ENCODE measurements at places on chromosomes 2 and 18. TPM values are rescaled to one million over a fixed set of nuclear protein-coding genes. Genes with fewer than 3 reads are reported as not detected.

CYP27A1 gene
- 2.8 TPM for total RNA-seq

SRD5A2 gene
- not detected for total RNA-seq

FAM210A gene
- 31.8 TPM for total RNA-seq

ASAP2 gene
- total RNA-seq, result 31.0 TPM

GAL3ST2 gene
- total RNA-seq, result 0.16 TPM

INHA gene
- total RNA-seq, result not detected

USP34 gene
- 226 TPM for total RNA-seq

CD8B gene
- total RNA-seq, result not detected

RAMP1 gene
- total RNA-seq, result 2.7 TPM

G6PC2 gene
- not detected for total RNA-seq

KCNJ3 gene
- 22.8 TPM for total RNA-seq

DNPEP gene
- 17.5 TPM for total RNA-seq

FAM228A gene
- total RNA-seq, result 3.9 TPM

SULT1C4 gene
- total RNA-seq, result 6.6 TPM

GTF2A1L gene
- total RNA-seq, result 6.9 TPM

RBM44 gene
- total RNA-seq, result 5.1 TPM

LIPG gene
- total RNA-seq, result 18.2 TPM

DHRS9 gene
- 0.94 TPM for total RNA-seq

FEV gene
- not detected for total RNA-seq

ZNF516 gene
- 15.0 TPM for total RNA-seq

PLCL1 gene
- total RNA-seq, result 26.0 TPM

STPG4 gene
- total RNA-seq, result 0.78 TPM

SLC16A14 gene
- total RNA-seq, result 66.8 TPM

POTEI gene
- not detected for total RNA-seq

KLF7 gene
- 69.7 TPM for total RNA-seq

CIB4 gene
- not detected for total RNA-seq

DOCK10 gene
- total RNA-seq, result 8.3 TPM

CCDC150 gene
- total RNA-seq, result 3.9 TPM

CD28 gene
- 0.78 TPM for total RNA-seq

MRPL19 gene
- 50.7 TPM for total RNA-seq

AOX1 gene
- 0.94 TPM for total RNA-seq

NTSR2 gene
- total RNA-seq, result 0.31 TPM

KDSR gene
- 12.2 TPM for total RNA-seq

GRHL1 gene
- 4.1 TPM for total RNA-seq

ADAM17 gene
- 31.2 TPM for total RNA-seq

ERCC3 gene
- total RNA-seq, result 43.0 TPM

MDH1B gene
- total RNA-seq, result 2.5 TPM

DSG4 gene
- not detected for total RNA-seq

OSBPL6 gene
- 22.3 TPM for total RNA-seq

ARHGEF4 gene
- 38.7 TPM for total RNA-seq

TMEM200C gene
- total RNA-seq, result 16.4 TPM

SCN9A gene
- 121 TPM for total RNA-seq

TDRD15 gene
- 3.0 TPM for total RNA-seq

MYCN gene
- total RNA-seq, result 75.5 TPM

OR6B2 gene
- total RNA-seq, result not detected

All from occipital lobe (tissue), 3 donors.